Activated naive CD4-positive, alpha-beta T cell treated with anti-CD3 and anti-CD28 coated beads, Interleukin-2, amount 50 U/mL, for 16 hours (primary cell): ENCODE measurements at places on chromosomes 12 and 14.

- no peak for DNase-seq
Measured at GRCh38 chr12:70197345-70197744, 45.9 kb upstream of the CNOT2 start.

DNA sequence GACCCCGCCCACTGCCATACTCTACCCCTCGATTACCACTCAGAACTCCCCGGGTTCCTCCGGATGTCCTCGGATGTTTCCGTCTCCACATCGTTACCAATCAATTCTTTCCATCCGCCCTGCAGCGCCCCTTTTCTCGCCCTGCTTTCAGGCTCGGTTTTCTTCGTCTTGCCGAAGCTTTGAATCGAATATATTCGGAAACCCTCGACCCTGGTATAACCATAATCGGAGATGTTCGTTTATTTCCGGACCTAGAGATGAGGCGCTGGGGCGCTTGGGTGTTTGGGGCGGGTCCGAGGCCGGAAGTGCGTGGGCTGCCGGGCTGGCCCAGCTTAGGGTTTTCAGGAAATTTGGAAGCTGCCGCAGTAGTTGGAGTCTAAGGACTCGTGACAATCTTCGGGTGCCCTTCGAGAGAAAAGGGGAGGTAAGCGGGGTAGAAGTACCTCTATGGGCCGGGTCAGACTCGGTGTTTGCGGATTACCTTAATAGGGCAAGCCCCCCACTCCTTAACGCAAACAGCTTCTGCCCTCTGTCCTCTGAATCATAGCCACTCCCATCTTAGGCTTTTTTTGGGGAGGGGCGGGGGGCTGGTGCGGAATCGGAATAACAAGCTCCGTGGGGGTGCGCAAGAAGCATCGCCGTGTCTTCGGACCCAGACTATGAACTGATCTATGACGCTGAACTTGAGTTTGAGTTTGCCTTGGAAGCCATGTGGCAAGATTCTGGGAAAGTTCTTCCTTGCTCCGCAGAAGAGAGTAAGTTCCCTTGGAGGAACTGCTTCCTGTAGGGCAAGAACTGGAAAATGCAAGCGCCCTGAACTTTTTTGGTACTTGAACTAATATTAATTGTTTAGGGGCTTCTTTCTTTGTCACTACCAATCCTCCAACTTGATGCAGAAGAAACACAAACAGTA, at the start of gene C14orf119:
Gene C14orf119 (plus strand): TSS at position 310 of the 913 bp plus-strand sequence. CDS start 2,154 bp downstream, outside the sequence.
- peak; percentile 99 for DNase-seq

- peak; percentile 49 for DNase-seq
Measured at GRCh38 chr14:91509083-91509877, 830 bp downstream of the PPP4R3A start.

DNA sequence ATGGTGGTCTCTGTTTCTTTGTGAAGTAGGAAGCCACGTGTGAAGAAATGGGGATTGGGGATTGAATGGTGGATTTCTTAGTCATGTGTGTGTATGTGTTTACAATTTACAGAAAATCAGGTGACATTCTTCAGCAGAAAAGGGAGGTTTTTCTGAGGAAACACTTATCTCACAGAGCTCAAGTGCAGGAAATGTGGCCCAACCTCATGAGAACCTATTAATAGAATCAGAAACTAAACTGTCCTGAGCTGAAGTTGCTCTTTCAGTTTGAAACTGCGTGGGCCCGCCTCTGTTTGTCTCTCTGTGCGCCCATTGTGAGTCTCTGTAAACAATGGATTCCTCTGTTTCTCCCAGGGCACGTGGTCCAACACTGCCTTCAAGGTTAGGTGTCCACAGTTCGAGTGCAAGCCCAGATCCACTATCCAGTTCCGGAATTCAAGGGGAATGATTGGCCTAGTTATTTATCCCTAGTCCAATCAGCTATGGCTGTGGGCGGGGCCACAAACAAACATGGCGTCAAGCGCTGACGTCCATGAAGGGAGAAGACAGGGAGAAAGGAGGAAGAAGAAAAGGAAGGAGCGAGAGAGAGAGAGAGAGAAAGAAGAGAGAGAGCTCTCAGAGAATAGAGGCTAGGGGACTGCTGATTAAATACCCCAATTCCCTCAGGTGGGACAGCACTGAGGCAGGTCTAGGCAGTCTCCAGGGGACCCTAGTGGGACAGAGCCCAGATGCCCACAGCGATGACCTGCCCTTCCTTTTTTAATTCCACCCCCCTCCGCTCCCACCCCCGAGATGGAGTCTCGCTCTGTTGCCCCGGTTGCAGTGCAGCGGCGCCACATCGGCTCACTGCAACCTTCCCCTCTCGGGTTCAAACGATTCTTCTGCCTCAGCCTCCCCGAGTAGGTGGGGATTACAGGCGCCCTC, 31.4 kb upstream of the C12orf76 start:
- DNase-seq, result peak; percentile 70

DNA sequence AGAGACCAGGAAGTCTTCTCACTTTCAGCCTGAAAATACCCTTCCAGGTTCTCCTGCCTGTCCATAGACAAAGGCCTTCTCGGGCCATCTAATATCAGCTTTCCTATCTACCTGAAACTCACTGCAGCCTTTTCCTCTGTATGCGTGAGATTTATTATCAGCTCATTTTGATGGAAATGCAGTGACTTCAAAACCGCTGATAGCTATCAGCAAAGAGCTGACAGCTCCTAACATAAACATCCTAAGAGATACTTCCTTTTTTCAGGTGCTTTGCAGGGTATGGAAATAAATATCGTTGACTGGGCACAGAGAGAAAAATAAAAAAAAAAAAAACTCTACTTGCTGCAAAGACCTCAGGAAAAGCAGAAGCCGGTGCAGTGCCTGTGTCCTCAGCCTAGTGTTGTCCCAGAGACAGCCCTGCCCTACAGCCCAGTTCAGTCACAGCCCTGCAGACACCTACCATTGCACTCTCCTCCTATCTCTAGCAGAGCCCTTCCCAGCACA, 215.0 kb upstream of the EGLN3 start:
- no peak for DNase-seq

DNA sequence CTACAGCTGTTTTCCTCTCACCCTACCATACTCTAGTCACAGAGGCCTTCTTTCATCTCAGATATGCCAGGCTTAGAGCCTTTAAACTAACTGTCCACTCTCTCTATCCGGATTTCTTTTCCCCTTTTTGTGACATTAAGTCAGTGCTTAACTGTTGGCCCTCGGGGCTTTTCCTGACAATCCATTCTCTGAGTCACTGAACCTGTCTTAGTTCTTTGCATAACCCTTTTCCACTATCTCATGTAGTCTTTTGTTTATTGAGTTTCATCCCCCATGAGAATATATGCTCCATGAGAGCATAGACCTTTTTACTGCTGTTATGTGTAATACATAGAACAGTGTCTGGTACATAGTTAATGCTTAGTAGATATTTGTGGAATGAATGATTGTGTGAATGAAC, 68.7 kb downstream of the PLEKHA5 start:
- no peak for DNase-seq

GRCh38 chr14:59306775-59307174, 118.3 kb downstream of the DAAM1 start:
- no peak for DNase-seq

GRCh38 chr14:60773558-60773957, 39.0 kb downstream of the MNAT1 start:
- no peak for DNase-seq

- DNase-seq, result no peak
Measured at GRCh38 chr12:80702889-80703805, 4.3 kb upstream of the MYF6 start.

DNA sequence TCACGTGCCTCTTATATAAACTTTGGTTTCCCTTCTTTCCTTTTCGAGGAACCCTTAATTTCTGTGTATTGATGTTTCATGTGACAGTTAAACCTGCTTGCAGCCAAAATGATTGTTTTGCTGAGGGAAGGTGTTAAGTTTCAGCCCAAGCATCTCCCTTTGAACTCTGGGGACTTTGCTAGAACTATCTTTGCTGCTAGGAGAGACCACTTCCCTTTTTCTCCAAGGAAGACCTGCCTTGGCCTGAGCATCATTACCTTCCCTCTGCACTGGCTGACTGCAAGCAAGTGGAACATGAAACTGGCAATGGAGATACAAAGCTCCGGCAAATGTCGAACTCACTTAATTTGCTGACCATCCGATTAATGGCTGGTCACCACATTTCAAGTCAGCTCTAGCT, 192.8 kb downstream of the GRIN2B start:
- DNase-seq, result no peak

GRCh38 chr14:39554576-39554975, 122.3 kb upstream of the FBXO33 start:
- DNase-seq, result no peak

DNA sequence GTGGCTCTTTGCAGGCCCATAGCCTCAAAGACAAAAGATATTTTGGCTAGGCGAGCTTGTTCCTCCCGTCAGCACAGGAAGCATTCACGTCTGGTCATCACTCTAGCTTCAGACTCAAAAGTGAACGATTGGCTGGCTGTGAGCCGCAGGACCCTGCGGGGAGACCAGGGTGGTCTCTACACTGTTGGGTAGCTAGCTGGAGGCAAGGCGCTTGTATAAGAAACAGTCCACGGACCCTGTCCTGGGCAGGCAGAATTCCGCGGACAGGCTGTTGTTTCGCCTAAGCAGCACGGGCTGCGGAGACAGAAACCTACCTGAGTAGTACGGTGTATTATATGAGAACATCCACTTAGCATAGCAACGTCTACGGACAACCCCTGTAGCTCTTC, 29.6 kb downstream of the WBP11 start:
- no peak for DNase-seq

GRCh38 chr12:114046236-114046998, 80.3 kb upstream of the RBM19 start:
- DNase-seq, result no peak

- no peak for DNase-seq
Measured at GRCh38 chr12:89513544-89513943, 11.1 kb downstream of the GALNT4 start.

DNA sequence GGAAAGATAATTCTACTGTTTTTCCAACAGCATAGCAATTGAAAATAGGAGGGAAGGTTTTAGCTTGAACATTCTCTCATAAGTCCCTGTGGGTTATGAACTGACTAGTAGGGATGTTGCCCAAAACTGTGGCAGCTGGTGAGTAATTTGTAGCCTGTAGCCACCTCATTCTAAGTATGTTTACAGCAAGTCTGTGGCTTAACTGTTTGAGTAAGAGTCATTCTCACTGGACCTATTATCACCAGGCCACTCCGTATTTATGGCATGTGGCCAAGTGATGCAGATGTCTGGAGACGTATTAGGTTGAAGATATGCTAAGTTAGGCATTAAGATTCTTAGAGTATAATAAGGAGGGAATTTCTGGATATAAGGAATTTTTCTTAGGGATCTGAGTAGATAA, 458.3 kb downstream of the ETNK1 start:
- DNase-seq, result no peak

GRCh38 chr14:61130512-61131260, 149.6 kb downstream of the SLC38A6 start:
- DNase-seq, result no peak

GRCh38 chr12:65925626-65926025, 101.3 kb downstream of the HMGA2 start:
- no peak for DNase-seq

DNA sequence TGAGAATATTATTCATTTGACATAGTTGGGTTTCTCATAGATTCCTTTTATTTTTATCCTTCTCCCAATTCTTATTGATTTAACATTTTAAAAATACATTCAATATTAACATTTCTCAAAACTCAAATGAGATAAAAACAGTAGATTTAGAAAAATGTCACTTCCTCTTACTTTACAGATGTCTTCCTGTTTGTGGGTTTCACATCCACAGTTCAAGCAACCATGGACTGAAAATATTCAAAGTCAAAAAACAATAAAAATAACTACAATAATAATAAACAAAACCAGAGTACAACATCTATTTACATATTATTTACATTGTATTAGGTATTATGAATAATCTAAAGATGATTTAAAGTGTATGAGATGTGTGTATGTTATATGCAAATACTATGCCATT, 111.3 kb upstream of the SLC16A7 start:
- DNase-seq, result no peak

DNA sequence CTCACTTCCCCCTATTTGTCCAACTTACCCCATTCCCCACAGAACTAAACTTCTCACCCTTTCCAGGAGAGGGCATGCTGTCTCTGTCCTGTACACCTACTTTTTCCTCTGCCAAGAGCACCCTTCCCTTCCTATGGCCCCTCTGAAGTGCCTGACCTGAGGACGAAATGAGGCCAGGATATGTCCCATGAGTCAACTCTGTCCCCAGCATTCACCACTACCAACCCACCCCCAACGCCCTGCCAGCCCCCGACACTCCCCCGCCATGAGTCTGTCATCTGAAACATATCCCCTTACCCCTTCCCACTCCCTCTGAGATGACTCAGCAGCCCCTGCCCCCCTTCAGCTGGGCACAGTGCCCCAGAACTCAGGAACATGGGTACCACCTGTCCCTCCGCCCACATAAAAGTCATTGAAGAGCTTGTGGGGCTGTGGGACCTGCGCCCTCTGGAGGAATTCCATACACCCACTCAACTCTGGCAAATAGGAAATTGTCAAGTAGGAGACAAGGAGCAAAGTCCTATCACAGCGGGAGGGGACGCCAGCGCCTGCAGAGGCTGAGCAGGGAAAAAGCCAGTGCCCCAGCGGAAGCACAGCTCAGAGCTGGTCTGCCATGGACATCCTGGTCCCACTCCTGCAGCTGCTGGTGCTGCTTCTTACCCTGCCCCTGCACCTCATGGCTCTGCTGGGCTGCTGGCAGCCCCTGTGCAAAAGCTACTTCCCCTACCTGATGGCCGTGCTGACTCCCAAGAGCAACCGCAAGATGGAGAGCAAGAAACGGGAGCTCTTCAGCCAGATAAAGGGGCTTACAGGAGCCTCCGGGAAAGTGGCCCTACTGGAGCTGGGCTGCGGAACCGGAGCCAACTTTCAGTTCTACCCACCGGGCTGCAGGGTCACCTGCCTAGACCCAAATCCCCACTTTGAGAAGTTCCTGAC, 26.3 kb downstream of the ITGA7 start:
- DNase-seq, result no peak

DNA sequence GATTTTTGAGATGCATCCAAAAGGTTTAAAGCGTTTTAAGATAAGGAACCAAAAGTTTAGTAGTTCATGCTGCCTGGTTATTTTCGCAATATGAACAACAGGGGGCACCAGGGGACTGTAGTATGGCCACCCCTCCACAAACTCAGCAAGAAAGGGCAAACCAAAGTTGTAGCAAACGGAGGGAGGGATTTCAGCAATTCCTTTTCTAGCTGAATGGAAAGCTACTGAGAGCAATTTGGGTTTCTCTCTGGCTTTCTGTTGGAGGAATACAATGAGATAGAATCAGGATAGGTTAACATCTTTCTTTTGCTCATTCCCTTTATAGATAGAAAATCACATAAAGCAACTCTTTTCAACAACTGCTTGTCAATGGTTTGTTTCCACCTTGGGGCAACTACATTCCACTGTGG, 62.5 kb downstream of the DRAM1 start:
- peak; percentile 31 for DNase-seq

DNA sequence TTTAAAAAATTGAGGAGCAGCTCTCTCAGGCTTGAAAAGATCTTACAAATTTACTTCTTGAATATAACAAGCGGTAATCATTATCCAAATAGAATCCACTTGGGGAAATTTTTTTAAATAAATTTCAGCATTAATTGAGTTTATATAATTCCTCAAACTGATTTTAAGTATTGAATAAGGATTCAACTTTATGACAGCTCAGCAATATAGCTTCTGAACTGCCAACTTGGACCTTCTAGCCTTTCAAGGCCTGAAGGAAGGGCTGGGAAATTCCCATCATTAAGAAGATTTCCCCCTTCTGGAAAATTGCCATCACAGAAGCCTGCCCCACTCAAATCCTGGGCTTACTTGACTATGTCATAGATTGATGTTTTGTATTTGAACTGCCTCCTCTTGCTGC, 57.5 kb upstream of the GARIN2 start:
- no peak for DNase-seq
